ENCODE measurements at places on chromosomes 2 and 18.

- no peak for DNase-seq
Observed at GRCh38 chr2:231348173-231348572, 47.3 kb upstream of the B3GNT7 start.

GRCh38 chr2:9347411-9347881, 75.9 kb downstream of the ITGB1BP1 start:
- no peak for DNase-seq

GRCh38 chr2:77939370-77939769, 417.2 kb upstream of the LRRTM4 start:
- no peak for DNase-seq

DNA sequence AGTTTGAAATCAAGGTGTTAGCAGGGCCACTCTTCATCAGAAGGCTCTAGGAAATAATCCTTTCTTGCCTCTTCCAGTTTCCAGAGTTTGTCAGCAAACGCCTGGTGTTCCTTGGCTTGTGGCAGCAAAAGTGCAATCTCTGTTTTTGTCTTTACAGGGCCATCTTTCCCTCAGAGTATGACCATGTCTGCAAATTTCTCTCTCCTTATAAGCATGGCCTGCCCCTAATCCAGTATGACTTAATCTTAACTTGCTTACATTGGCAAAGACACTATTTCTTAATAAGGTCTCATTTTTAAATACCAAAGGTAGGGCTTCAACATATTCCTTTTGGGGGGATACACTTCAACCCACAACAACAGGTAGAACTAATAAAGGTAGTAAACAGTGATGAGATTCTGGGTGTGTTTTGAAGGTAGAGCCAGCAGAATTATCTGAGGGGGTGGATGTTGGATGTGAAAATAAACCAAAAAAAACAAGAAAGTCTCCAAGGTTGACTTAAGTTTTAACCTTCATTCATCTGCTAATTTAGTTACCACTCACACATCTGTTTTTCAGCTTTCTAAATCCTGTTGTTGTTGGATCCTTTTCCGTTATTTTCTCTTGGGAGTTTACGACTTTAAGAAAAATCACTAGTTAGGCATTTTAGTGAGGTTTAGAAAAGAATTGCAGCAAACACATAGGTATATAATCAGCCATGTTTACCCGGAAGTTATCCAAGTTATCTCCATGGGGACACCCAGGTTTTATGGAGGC, 234.4 kb upstream of the FIGN start:
- DNase-seq: no peak

GRCh38 chr2:20667531-20668401, 822 bp downstream of the GDF7 start:
- no peak for DNase-seq

DNA sequence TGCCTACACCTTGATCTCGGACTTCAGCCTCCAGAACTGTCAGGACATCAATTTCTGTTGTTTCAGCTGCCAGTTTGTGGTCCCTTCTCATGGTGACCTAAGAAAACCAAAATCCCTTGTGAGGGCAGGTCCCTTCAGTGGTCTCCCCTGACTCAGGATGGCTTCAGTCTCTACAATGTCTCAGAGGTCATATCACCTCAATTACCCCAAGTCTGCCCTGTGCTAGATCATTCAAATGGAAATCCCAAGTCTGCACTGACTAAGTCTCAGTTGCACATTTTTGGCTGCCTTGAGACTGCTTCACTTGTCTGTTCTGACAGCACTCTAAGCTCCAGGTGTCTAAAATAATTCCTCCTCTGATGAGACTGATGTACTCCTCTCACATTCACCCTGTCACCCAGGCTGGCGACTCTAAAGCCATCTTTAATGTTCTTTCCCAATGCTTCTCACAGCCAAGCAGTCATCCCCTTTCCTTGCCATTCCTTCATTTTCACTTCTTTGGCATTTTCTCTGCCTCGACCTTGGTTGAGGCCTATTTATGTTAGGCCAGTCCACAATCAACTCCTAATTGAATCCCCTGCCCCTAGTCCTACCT, 470.8 kb downstream of the DLGAP1 start:
- no peak for DNase-seq

GRCh38 chr18:64276311-64277090, 127.6 kb upstream of the LINC00305 start:
- no peak for DNase-seq

DNA sequence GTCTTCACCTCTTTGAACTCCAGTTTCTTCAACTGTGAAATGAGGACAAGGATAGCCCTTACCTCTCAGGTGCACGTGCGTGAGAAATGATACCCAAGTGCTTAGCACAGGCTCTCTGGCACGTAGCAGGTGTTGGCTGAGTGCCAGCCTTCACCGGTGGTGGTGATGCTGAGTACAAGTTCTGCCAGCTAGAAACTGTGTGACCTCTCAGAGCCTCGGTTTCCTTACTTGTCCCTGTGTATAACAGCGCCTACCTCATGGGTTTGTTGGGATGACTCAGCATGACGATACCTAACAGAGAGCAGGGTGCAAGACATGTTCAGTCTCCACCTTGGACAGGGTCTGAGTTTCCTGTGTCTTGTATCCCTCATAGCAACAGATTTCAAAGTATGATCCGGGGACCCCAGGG, 205.1 kb downstream of the TNS1 start:
- DNase-seq: no peak

DNA sequence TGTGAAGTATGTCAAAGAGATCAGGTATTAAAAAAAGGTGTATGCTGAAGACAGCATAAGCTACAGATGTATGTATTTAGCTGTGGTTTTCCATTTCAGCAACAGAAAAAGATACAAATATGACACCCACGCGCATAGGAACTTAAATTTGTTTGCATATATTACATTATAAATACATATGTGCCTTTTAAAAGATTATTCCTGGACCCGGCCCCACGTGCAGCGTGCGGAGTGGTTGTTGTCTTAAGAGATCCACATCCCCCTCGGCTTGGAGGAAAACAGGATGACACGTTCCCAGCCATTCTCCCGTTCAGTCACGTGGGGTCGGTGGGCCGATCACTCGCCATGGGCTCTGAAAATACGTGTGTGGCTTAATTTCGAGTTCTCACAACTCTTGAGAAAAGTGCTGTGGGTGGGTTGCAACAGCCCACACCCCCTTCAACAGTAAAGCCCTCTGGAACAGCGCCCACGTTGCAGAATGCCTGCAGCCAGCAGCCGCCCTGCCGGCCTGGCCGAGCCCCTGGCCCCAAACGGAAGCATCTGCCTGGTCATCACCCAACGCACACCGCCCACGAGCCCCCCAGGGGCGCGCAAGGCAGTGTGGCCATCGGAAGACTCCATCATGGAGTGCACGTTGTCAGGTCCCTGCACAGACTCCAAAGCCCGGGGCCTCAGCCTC, 18.6 kb upstream of the KCNG2 start:
- DNase-seq: no peak

GRCh38 chr18:51448949-51449348, 251.5 kb upstream of the MEX3C start:
- DNase-seq: no peak

- no peak for DNase-seq
Observed at GRCh38 chr2:66582987-66583880, 148.3 kb downstream of the MEIS1 start.

DNA sequence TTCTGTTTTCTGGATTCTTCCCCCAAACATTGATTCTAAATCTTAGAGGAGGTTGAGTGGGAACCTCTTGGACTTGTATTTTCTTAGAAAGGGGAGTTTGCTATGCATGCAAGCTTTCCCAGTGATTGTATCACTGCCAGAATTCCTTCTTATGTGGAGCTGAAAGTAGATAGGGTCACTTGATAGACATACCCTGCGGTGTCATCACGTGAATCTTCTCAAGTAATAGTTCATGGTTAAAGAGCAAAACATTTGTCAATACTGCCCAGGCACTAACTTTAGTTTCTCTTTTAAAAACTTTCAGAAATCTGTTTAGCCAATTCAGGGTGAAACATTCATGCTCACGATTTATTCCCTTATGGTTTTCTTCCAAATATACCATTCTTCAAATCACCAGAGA, 6.4 kb downstream of the PMAIP1 start:
- DNase-seq: no peak

- no peak for DNase-seq
Observed at GRCh38 chr2:120474486-120474885, 128.6 kb downstream of the INHBB start.

GRCh38 chr2:65754219-65754618, 321.8 kb upstream of the SPRED2 start:
- no peak for DNase-seq

DNA sequence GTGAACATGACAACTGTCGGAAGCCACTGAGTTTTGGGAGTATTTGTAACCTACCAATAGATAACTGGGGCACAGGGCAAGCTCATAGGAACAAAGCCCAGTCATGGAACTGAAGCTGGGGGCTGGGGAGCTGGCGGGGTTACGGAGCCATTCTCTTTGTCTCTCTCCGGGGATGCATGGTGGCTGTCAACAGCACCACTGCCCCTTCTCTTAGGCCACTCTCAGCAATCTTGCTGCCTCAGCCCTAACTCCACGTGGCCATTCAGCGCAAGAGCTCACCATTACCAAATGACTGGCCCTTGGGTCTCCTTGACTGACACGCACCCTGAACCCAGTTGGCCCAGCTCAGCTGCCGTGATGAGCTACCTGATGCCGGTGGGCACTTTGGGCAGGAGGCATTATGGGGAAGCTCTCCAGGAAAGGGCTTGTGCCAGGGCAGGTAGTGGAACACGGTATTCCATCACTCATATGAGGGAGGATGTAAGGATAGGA, 33.6 kb upstream of the ODC1 start:
- no peak for DNase-seq

GRCh38 chr2:65053199-65053598, 3.0 kb upstream of the CEP68 start:
- no peak for DNase-seq

DNA sequence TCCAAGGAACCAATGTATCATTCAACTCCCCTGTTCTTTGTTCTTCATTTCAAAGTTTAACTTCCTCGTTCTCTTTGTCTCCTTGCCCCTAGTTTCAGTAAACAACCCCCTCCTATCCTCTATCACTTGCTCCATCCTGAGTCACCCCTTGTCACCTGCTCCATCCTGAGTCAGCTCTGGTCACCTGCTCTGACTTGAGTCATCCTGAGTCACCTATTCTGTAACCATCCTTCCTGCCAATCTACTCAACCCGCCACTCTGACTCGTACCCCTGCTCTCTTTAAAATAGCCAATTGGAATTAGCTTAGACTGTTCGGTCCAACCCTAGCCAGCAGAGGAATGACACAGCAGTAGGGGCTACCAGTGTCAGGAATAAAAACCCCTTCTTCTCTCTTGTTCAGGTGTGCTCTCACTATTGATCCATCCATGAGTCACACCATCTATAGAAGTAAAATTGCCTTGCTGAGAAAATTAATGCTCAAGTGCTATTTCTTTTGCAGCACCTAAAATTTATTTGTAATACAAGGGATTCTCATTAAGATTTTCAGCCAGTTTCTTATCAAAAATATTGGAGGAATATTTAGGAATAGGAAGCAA, 326.8 kb downstream of the AKAIN1 start:
- no peak for DNase-seq

Measured in CD8-positive, alpha-beta memory T cell (primary cell).